ENCODE measurements at places on chromosomes 13 and 19. TPM values are rescaled to one million over a fixed set of nuclear protein-coding genes. Genes with fewer than 3 reads are reported as not detected.

- DNase-seq, result no peak
These were observed 16.2 kb downstream of the CAPN12 start for GRCh38 chr19:38727868-38728660.

GRCh38 chr13:111917901-111918300, 149.0 kb upstream of the SOX1 start:
- DNase-seq, result no peak

DNA sequence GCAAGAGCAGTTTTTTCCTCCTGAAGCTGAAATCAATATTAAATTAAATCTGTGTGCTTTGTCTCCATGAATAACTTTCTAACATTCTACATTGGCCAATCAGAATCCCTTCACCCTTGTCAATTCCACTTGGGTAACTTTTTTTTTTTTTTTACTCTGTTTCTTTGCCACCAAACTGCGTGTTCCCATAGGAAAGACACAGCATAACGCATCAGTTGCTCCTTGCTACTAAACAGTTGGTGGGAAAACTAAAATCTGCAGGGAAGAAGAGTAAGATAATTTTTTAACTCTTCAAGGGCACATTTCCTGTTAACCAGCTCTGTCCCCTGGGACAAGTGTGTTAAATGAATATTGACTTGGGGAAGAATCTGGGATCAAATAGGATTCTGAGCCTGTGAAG, 113.3 kb upstream of the SERP2 start:
- DNase-seq, result no peak

GRCh38 chr13:51825681-51826254, 19.2 kb downstream of the TMEM272 start:
- no peak for DNase-seq

- DNase-seq, result no peak
These were observed 300.6 kb downstream of the COG6 start for GRCh38 chr13:39956036-39956435.

DNA sequence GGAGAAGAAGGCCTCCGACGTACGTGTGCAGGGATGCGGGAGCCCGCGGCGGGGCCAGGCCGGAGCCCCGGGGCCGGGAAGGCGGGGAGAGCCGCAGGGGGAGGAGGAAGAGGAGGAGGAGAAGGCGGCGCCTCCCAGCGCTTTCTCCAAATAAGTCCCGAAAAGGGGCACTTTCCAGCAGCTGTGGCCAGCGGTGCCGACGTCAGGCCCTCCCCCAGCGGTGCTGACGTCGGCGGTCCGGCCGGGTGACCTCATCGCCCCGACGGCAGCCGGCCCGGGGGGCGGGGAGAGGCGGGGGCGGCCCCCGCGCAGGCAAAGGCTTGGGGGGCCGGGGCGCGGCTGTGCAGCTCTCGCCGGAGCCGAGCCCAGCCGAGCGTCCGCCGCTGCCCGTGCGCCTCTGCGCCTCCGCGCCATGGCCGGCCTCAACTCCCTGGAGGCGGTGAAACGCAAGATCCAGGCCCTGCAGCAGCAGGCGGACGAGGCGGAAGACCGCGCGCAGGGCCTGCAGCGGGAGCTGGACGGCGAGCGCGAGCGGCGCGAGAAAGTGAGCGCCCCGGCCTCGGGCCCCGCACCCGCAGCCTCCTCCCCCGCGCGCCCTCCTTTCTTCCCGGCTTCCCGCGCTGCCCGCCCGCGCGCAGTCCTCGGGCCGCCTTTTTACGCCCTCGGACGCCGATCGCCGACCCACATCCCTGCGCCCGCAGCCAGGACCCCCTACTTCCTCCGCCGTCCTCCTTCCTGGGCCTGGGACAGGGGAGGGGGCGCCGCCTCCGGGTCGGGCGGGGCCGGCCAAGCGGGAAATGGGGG, at the start of gene TPM4:
Gene TPM4, plus strand, starts transcription at position 342 of the 804 bp plus-strand sequence. Its CDS starts 71 bp downstream, at position 413.
- peak; percentile 92 for DNase-seq

DNA sequence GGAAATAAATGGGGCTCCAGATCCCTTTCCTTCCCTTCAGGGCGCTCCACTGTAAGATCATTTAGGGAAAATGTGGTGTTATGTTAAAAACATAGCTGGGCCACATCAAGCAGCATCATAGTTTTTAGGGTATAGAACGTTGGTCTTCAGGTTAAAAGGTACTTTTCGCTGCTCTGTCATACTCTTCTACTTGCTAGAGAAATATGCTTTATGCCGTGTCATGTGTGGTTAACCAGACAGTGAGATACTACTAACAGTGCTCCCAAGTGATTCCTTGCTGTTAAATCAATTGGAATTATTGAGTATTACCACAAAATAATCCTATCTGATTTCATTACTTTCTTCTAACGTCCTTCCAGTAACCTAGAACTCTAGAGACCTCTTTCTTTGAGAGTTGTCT, 1.1 kb upstream of the NDFIP2 start:
- DNase-seq, result no peak

GRCh38 chr19:10881403-10882107, 10.2 kb downstream of the CARM1 start:
- DNase-seq, result no peak

GRCh38 chr13:96646515-96647211, 347.6 kb downstream of the OXGR1 start:
- no peak for DNase-seq

GRCh38 chr13:65868884-65869283, 1361.3 kb downstream of the PCDH9 start:
- no peak for DNase-seq

DNA sequence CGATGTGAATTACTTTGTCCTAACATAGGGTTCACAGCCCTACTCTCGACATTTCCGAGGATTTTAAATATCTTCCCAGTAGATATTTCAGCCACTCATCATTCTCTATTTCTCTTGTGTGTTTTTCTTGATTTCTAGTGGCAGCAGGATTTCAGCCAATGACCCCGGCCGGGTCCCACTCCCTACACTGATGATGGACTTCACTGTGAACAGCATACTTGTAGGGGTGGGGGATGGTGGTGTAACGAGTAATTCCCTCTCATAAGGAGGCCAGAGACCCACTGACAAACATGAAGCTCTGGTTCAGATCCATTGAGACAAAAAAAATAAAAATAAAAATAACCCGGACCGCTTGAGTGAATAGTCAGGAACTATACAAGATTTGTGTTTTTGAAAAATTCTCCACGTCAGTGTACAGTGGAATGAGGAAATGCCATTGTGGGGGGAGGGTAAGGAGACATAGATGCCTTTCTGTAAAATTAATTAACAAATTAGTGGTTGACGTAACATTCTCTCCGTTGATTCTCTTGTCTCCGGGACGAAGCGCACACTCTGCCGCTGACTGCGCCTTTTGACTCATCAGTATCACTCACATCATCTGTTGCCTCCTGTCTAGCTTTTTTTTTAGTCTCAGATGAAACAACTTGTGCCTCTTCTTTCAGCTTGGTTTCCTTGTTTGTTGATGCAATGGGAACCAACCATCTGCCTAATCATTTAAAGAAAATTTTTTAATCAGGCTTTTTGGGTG, 48.8 kb upstream of the IRS2 start:
- DNase-seq, result no peak

DNA sequence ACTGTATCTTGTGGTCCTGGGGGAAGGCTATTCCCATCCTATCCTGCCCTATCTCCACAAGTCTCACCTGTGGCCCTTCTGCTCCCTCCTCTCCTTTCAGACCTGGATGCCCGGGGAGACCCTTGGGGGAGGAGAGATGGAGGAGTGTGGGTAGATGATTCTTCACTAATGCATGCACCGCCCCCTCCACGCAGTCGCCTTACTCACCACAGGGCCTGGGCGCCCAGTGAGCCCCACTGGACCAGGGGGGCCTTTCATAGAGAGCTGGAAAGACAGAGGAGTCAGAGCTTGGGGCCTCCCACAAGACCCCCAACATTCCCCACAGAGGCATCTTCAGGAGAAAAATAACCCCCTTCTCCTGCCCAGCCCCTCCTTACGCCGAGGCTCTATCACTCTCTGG, 14.3 kb downstream of the COL5A3 start:
- DNase-seq, result no peak

DNA sequence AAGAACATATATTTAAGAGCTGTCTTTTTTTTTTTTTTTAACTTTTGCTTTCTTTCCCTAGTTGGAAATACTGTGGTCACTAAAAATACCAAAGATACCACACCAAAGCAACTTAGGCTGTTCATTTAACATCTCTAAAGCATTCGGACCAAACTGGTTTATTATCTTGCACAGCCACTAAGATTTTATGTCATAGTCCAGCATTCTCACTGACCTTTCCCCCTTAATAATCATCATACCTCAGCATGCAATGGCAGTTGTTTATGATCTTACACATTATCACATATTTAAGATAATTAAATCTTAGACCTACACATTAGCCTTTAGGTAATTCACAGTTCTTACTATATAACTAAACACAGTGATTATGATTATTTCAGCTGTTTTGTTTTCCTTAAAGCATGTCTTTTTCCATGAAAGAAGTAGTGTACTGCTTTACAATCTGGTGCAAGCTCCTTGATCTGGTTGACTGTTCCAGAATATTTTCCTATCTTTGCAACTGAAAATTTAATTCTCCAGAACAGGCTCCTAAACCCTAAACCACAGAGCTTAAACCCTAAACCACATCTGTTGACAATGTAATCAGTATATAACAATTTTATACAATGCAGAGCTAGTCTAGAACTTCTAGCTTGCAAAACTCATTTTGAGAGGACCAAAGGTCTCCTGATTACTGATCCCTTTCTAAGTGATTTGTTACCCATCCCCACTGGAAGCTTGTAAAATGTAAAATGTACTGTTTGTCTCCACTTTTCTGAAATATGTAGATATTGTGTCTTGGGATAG, 74.2 kb downstream of the CDK8 start:
- DNase-seq, result no peak

- no peak for DNase-seq
These were observed 419 bp downstream of the MRPS31 start for GRCh38 chr13:40770609-40770933.

DNA sequence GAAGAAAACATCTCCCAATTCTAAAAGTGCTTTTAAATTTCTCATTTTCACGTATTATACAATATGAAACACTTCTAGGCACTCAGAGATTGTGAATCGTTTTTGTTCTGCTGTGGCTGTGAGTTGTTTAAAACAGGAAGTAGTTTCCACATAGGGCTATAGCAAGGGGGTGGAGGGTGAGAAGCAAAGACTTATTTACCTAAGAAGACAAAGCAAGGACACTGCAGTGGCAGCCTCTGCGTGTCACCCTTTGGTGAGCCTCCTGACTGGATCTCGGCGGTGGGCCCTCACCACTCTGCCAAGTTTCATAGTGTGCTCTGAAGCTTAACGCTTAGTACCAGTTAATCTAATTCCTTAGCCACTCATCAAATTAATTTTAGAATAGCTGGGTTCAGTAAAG, 56.8 kb downstream of the TNFSF13B start:
- peak; percentile 52 for DNase-seq

GRCh38 chr13:98878486-98879126, 99.3 kb downstream of the DOCK9 start:
- no peak for DNase-seq

- DNase-seq, result no peak
These were observed 109.0 kb upstream of the SOX1 start for GRCh38 chr13:111957913-111958450.

- no peak for DNase-seq
These were observed 145.9 kb upstream of the SPACA7 start for GRCh38 chr13:112229992-112230872.

- peak; percentile 76 for DNase-seq
These were observed 1.3 kb upstream of the FFAR1 start for GRCh38 chr19:35346193-35347052.

DNA sequence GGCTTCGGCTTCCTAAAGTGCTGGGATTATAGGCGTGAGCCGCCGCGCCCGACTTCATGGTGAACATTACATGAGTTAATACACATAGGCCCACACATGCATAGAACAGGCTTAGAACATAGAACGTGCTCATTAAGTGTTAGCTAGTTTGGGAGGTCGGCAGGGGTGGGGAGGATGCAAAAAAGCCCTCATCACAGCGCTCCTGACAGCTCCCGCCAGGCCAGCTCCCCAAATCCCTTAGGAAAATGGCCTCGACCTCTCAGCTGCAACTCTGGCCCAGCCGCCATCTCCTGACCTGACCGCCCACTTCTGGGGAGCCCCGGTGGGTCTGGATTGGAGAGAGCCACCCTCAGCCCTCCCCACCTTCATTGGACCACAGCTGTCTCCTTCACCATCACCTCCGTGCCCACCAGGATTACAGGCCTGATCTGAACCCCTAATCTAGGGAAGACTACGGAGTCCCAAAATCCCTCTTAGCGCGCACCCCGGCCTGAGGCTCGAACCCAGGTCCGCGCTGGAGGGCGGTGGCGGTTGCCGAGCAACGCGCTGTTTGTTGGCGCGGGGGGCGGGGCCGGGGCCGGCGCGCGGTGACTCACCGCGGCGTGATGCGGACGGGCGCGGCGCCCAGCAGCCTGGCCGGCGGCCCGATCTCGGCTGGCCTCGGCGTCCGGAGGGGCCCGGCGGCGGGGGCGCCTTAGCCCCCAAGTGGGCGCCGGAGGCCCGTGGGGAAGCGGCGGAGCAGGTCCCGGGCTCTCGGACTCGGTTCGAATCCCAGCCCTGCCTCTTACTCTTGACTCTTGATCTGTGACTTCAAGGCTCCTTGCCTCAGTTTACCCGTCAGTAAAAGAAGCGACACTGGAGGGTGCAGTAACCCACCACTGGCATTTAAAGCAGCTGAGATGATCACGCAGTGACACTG, 26.7 kb upstream of the NANOS3 start:
- no peak for DNase-seq

GRCh38 chr13:41276824-41277223, 13.4 kb upstream of the MTRF1 start:
- DNase-seq, result no peak

GRCh38 chr13:99459099-99459850, 42.0 kb upstream of the TM9SF2 start:
- no peak for DNase-seq

DNA sequence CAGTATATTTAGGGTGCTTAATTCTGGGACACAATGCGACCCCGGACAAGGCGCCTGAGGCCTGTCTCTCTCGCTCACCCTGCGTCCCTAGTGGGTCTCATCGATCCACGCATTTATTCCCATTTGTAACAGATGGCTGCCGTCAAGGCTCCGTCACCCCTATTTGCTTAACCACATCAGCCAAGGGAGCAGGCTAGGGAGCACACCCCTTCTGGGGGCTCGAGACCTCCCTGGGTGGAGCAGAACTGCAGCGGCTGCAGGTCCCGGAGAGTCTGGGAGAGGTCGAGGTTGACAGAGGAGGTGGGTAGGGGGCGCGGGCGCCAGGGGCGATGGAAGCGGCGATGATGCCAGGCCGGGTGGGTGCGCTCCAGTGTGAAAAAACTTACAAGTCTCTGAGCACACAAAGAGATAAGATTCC, 507 bp downstream of the ALG5 start:
- peak; percentile 71 for DNase-seq

Gene CLDN10
- total RNA-seq, result not detected

Gene FAM83E
- total RNA-seq, result 1.0 TPM

Gene N4BP2L1
- total RNA-seq, result 14.2 TPM

Gene HCN2
- not detected for total RNA-seq

Gene CGB1
- not detected for total RNA-seq

Gene SIGLEC10
- total RNA-seq, result 500 TPM

Gene HCST
- 12.2 TPM for total RNA-seq

Gene OR7D2
- not detected for total RNA-seq

Gene CERS1
- total RNA-seq, result not detected

Gene ZNF701
- 43.8 TPM for total RNA-seq
